ENCODE measurements at places on chromosomes 2 and 18. TPM values are rescaled to one million over a fixed set of nuclear protein-coding genes. Genes with fewer than 3 reads are reported as not detected.

Gene CEBPZOS
- total RNA-seq: 19.4 TPM

Gene RFTN2
- 4.7 TPM for total RNA-seq

Gene PJVK
- total RNA-seq: 1.3 TPM

Gene RIT2
- not detected for total RNA-seq

Gene HNMT
- 64.4 TPM for total RNA-seq
